Stimulated activated CD4-positive, alpha-beta T cell treated with anti-CD3 and anti-CD28 coated beads, Interleukin-12 subunit alpha, Interleukin-12 subunit beta, amount 100 ng/mL, for 48 hours (primary cell): ENCODE measurements at places on chromosomes 16 and 17.

DNA sequence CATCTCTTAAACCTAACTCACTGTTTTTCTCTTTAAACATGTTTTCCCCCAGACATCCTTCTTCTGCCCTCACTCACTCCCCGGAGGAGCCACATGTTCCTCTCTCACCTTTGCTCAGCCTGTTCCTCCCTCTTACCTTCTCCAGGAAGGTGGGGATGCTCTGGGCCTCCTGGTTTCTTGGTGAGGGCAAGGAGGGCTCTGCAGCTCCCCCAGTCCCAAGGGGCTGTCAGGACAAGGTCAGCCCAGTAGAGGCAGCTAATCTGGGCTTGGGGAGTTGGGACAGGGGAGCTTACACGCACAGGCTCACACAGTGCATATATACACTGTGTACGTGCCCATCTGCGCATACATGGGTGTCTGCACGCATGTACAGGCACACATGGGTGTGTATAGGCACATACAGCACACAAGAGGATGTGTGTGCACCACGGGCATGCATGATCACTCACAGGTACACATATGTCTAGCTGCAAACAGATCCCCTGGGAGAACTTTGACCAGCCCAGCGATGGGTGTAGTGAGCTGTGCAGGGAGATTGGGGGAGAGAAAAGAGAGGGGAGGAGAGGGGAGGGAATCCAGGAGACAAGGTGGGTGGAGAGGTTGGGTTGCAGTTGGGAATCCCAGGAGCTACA lies 28.6 kb upstream of the SPNS3 start:
- DNase-seq, result no peak

- no peak for DNase-seq
These were observed 141.3 kb upstream of the CACNG3 start for GRCh38 chr16:24114876-24115275.

DNA sequence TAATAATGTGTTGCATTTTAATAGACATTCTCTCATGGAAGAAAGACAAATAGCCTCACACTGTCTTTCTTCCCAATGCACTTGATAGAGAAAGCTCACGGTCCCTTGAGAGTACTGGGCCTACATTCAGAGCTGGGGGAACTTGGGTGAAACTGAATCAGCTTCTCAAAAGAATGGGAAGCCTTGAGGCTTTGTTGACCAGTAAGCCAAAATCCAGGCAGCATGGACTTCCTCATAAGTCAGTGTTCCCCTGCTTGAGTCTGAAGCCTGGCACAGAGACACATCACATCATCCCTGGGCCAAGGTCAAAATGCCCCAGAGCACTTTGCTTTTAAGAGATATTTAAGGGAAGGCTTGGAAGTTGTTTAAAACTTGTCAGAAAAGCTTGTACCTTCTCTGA lies 302.2 kb upstream of the SALL1 start:
- no peak for DNase-seq

DNA sequence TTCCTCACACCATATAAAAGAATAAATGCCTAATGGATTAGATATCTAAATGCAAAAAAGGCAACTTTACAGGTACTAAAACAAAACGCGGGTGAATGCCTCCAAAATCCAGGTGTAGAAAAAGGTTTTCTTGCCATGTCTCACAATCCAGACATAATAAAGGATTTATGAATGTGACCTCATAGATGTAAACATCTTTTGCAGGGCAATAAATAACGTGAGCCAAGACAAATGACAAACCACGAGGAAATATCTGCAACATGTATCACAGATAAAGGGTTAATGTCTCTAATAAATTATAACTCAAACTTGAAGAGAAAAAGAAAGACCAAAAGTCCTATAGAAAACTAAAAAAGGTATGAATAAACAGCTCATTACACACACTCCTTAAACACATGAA lies 180.7 kb downstream of the PARN start:
- no peak for DNase-seq

- DNase-seq, result no peak
These were observed 12.6 kb upstream of the GFOD2 start for GRCh38 chr16:67731753-67732095.

GRCh38 chr17:60652454-60653247 lies 25.0 kb upstream of the BCAS3 start:
- no peak for DNase-seq

DNA sequence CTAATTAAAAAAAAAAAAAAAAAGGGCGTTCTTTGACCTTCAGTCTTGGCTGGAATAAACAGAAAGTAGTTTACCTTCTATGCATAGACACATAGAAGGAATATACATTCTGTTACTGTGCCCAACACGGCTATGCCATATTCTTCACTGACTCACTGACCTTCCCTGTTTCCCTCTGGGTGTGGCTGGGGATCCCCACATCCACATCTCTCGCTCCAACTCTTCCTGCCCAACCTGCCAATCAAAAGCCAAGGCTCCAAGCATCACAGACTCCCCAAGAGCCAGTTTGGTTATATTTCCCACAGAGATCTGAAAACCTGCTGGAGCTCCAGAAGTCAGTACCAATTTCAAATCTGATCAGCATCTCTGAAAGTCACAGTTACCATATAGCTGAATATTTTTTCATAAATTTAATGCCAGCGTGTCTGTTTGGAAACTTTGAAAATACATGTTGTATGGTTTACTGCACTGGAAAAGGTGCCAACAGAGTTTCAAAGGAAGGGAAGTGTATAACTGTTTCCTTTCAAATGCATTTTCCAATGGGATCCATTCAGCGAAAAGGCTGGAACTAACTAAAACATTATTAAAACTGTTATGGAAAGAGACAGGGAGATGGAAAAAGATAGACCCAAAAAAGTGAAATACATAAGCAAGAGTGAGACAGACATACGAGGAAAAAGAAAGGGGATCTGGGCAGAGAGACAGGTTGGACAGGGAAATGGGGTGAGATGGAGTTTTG lies 91.8 kb downstream of the SMG6 start:
- DNase-seq, result no peak

GRCh38 chr17:79779661-79780365 lies 1.9 kb downstream of the CBX2 start:
- no peak for DNase-seq

GRCh38 chr16:73124097-73124652 lies 76.2 kb upstream of the ZFHX3 start:
- no peak for DNase-seq

DNA sequence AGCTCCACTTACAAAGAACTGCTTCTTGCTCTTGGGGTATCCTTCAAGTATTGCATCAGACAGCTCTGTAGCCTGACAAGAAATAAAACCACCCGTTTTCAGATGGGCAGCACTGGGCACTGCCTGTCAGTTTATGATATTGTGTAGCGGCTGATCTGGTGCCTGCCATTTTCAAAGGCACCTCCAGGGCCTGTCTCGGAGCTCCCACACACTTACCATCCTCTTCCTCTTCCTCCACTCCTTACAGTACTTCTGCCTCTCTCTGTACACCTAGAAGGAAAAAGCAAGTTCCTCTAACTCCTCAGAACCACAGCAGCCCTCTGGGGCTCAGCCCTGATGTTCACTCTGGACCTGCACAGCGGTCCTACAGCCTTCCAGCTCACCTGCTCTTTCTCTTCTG lies 4.4 kb downstream of the PSMC3IP start:
- DNase-seq, result no peak

DNA sequence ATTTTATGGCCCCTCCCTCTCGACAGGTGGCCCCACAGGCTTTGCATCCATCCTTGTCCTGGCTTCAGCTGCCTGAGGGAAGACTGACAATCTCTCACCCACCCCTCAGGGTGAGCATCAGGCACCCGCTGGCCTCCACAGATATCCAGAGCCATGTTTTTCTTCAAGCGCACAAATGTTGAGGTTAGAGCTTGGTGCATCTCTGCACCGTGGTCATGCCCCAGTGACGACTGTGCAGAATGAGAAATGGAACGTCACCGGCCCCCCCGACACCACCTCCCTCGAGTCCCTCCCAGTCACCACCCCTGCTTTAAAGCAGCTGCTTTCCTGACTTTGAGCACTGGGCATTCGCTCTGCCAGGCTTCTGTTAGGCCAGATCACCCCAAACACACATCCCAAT lies 19.8 kb upstream of the TIMP2 start:
- no peak for DNase-seq

GRCh38 chr16:55222486-55222885 lies 101.5 kb upstream of the IRX6 start:
- no peak for DNase-seq

GRCh38 chr16:28326881-28327610 lies 34.7 kb downstream of the SBK1 start:
- peak; percentile 49 for DNase-seq

DNA sequence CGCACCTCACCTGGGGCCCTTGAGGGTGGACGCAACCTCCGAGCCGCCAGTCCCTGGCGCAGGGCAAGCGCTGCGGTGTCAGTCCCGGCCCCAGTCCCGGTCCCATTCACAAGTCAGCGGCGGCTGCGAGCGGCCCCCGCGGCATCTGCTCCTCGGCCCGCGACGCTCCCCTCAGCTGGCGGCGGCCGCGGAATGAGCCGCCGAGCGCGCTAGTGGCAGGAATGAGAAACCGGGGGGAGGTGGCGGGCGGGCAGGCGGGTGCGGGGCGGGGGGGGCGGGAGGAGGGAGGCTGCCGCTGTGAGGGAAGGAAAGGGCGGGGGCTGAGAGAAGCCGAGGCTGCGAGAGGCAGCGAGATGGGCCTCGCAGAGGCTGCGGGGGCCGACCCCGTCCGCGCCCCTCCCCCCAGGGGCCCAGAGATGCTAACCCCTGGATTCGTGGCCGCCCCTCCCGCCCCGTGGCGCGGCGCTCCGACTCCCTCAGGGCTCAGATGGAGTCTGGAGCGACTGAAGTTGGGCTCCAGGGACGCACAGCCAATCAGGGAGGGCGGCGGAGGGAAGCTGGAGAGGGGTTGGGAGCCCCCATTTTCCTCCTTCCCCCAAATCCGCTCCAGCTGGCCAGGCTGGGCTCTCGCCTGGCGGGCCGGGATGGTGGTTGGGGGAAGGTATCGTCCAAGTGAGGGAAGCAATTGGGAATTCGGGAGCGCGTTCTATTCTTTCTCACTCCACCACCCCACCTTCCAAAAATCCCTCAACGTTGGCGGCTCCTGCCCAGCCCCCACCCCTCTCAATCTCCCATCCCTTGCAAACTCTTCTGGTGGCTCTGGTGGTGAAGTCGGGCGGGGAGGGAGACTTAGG lies at the start of gene CDH11:
Gene CDH11 (minus strand): TSS at position 194 of the 854 bp plus-strand sequence. CDS start 117,194 bp downstream, outside the sequence.
- no peak for DNase-seq

DNA sequence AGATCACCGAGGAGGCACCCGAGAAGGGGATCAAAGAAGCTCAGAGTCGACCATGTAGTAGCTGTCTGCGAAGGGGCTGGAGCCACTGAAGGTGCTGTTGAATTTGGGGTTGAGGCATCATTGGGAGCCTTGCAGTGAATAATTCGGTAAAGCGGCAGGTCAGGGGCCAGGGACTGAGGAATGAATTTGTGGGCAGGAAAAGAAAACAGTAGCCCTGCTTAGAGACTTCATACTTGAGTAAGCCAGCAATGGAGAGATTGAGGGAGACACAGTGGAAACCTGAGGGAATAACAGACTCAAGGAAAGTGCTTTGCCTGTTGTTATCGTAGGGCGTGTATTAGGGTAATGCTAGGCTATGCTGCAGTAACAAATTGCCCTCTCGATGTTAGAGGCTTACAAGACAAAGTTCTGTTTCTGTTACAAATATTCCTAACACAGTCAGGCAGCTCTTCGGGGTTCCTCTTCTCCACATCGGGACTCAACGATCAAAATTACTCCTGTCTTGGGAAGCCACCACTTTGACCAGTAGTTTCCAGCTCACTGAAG lies 13.4 kb upstream of the HERPUD1 start:
- no peak for DNase-seq

GRCh38 chr17:22090263-22090935 lies 398.1 kb downstream of the KCNJ18 start:
- no peak for DNase-seq

DNA sequence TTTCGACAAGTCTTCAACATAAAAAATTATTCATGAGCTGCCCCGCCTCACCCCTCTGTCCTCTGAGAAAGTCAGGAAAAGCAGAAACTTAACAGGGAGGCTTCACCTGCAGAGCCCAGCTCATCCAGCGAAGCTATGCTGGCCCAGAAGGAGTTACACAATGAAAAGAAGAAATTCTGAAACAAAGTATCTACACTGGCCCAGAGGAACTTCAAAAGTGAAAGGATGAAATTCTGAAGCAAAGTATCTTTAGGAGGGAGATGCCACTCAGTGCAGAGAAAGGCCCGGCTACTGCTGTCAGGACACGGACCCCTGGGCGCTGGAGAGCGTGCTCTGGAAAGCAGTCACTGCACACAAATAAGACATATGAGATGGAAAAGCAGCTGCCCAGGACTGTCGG lies 1.6 kb downstream of the GALNS start:
- DNase-seq, result no peak

DNA sequence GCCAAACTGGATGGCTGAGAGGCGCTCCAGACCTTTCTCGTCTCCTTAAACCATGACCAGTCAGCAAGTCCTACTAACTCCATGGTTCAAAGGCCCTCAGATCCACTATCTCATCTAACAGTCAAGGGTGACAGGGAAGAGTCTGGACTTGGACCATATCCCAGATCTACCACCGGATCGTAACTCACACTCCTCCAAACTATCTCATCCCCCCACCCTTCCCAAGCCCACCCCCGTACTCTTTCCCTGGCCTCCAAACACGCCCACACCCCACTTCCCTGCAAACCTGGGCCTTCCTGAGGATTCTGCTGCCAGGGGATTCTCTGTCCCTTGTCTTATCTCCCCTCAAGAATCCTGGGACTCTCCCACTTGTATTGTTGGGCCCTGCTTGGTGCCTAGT lies 5.1 kb downstream of the CDIP1 start:
- no peak for DNase-seq

DNA sequence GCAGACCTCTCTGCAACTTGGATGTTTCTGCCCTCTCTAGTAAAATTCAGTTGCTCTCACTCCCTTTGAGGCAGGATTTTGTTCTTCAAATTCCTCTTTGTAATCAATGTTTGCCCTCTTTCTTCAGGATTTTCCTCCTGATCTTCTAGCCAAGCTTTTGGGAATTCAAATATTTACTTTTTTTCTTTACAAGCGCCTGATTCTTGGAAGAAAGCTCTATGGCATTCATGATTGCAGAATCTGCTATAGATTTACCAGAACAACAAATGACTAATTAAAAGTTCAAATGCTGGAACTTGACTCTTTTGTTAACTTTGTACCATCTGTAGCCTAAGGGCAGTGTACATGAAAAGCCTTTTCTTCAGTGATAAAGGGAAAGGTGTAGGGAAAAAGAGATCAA lies 63.7 kb upstream of the SHISA6 start:
- no peak for DNase-seq

GRCh38 chr16:89096768-89097391 lies 3.2 kb downstream of the ACSF3 start:
- peak; percentile 75 for DNase-seq

GRCh38 chr16:53971616-53972015 lies 267.7 kb downstream of the FTO start:
- DNase-seq, result no peak

GRCh38 chr17:1159431-1160180 lies 20.2 kb downstream of the ABR start:
- DNase-seq, result no peak

DNA sequence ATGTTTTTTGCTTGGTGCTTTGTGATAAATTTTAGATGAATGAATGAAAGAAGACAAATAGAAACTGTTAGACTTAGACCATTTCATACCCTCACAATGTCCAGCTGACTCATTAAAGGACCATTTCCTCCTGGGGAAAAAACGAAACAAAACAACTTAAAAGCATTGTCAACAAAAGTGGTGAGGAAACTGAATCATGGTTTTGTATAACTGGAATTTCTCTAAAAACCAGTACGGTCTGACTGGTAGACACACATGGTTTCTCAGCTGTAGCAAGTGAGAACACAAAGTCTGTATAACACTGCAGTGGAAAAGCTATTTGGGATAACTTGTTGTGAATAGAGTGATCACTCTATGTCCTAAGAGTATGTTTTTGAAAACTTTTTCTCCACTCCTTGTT lies 5.3 kb upstream of the DDX52 start:
- no peak for DNase-seq
